ENCODE measurements at places on chromosomes 5 and 9. TPM values are rescaled to one million over a fixed set of nuclear protein-coding genes. Genes with fewer than 3 reads are reported as not detected.

GRCh38 chr9:31608416-31608815, 776.0 kb upstream of the ACO1 start:
- no peak for DNase-seq

The PLPP7 gene
- total RNA-seq = 13.9 TPM

- DNase-seq = no peak
Observed at GRCh38 chr5:25540628-25541027, 895.9 kb upstream of the CDH10 start.

- no peak for DNase-seq
Observed at GRCh38 chr9:124654431-124654830, 116.7 kb downstream of the NR6A1 start.

GRCh38 chr9:129571298-129572051, 49.4 kb downstream of the C9orf50 start:
- no peak for DNase-seq

DNA sequence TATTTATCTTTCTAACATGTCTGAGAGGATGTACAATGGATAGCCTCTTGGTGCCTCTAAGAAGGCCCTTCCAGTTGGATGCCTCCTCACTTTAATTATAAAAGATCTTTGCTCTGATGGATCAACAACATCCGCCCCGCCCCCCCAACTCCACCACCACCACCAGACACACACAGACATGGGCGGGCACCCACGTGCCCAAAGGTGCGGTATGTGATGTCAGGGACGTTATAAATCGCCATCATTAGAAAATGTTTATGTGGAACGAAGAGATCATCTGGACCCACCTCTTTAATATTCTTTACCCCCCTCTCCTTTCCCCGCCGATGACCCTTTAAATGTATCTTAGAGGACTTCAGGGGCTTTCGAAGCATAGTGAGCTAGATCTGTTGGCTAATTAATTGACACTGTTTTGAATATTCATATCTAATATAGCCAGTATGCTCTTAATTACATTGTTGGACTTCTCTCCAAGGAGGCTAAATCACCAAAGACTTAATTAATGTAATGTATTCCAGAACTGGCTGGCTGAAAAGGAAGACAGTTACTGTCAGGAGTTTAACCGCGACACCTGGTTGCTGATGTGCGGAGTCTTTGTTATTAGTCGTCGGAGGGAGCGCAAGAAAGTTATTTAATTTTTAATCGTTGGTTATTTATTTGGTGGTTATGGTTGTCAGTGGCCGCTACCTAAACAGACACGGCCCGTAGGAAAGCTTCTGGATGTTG, 6.1 kb upstream of the FOXB2 start:
- no peak for DNase-seq

DNA sequence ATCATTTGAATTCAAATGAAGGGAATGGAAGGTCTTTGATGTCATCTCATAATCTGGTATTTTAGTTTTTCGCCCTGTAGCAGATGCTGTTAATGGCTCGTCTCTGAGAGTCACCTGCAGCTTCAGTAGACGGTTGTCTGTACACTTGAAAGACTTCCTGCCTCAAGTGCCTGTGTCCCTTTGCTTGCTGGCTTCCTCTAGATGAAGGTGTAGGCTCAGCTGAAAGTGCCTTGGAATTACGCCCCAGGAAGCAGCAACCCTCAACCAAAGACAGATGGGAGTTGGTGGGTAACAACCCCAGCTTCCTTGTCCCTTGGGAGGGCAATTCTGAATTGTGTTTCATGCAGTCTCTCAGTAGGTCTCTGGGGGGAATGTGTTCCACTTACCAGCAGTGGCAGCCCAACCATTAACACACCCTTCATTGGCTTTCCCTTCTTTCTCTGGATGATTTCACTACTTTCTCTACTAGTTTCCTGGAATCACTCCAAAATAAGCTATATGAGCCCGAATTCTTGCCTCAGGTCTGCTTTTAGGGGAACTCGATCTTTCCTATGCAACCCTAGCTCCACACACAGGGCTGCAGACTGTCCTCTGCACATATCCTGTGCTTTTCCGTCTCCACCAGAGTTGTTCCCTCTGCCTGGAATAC, 395.6 kb downstream of the DMAC1 start:
- no peak for DNase-seq

DNA sequence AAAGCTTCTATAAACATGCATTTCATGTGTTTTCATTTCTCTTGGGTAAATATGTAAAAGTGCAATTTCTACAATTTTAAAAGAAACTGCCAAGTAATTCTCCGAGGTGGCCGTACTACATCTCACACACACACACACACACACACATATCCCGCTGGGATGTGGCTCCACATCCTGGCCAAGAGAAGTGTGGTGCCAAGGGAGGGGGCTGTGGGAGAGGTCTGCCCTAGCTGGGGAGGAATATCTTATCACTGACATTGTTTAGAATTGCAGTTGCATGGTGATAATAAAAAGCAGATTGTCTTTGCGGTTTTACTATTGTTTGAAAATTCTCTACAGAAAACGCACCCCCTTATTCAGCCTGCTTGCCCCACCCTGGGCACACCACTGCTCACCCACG, 558.4 kb downstream of the BNC2 start:
- DNase-seq = no peak

The FGFR4 gene
- 0.42 TPM for total RNA-seq

GRCh38 chr5:39502704-39503103, 77.9 kb upstream of the DAB2 start:
- DNase-seq = no peak

The NR2F1 gene
- 71.5 TPM for total RNA-seq

GRCh38 chr9:88056876-88057275, 81.4 kb downstream of the SPATA31C2 start:
- DNase-seq = no peak

GRCh38 chr5:121156565-121156964, 692.5 kb downstream of the PRR16 start:
- no peak for DNase-seq

The KYAT1 gene
- 3.8 TPM for total RNA-seq

DNA sequence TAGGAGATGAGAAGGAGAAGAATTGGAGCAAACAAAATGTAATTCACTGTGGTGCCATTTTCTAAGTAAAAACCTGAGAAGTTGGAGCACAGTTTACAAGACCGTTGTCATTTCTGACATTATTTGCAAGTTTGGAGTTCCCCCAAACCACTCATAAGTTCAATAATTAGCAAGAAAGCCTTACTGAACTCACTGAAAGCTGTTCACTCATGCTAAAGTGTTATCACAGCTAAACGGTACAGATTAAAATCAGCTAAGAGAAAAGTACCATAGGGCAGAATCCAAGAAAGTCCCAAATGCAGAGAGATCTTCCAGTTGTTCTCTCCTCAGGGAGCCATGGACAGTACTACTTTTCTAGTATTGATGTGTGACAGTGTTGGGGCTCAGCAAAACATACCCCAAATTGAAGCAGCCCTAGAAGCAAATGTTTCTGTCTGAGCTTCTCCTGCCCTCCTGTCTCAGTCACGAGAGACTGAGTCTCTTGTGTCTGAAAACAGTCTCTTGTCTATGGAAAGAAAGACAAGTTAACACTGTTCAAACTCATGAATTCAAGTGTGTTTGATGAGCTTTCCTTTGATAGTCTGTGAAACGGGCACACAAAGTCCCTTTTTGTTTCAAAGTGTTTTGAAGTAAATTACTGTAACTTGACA, 221.2 kb downstream of the GABRG2 start:
- no peak for DNase-seq

DNA sequence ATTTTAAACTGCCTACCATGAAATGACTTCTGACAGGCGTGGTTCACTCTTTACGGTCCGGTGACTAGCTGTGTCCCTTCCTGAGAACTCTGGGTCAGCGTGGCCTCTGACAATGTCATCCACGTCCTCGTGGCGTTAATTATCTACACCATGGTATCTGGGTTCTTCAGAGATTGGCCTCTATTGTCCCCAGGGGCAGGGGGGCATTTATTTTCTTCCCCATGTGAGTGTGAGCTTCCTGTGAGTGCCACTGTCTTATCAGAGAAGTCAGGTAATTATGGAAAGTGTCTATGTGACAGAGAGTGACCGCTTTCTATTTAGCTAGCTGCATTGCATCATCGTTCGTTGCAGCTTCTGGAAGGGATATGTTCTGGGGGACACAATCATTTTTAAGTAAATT, 77.2 kb downstream of the FBXL7 start:
- DNase-seq = no peak

The ROR2 gene
- 9.5 TPM for total RNA-seq

The VLDLR gene
- total RNA-seq = 47.9 TPM

The CATSPER3 gene
- total RNA-seq = 0.61 TPM

- no peak for DNase-seq
Observed at GRCh38 chr5:158126442-158127405, 267.8 kb upstream of the CLINT1 start.

DNA sequence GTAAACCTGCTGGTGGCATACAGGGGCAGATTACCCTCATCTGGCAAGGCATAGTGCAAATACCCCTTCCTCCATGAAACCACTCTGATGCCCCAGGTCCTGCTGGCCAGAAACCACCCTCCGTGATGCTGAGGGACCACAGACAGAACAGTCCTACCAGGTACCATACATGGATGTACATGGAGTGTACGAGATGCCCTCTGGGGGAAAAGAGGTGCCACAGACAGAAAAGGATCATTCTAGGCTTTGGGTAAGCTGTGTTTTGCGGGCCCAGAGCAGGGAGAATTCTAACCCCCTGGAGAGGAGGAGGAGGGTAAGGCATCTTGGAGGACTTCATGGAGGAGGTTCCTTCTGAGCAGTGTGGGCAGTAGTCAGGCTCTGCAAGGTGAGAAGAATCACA, 68.3 kb downstream of the GABBR2 start:
- no peak for DNase-seq

The KIF12 gene
- total RNA-seq = 0.84 TPM

- DNase-seq = no peak
Observed at GRCh38 chr5:159581502-159582249, 251.4 kb upstream of the IL12B start.

- DNase-seq = no peak
Observed at GRCh38 chr5:53433026-53433425, 47.4 kb upstream of the FST start.

DNA sequence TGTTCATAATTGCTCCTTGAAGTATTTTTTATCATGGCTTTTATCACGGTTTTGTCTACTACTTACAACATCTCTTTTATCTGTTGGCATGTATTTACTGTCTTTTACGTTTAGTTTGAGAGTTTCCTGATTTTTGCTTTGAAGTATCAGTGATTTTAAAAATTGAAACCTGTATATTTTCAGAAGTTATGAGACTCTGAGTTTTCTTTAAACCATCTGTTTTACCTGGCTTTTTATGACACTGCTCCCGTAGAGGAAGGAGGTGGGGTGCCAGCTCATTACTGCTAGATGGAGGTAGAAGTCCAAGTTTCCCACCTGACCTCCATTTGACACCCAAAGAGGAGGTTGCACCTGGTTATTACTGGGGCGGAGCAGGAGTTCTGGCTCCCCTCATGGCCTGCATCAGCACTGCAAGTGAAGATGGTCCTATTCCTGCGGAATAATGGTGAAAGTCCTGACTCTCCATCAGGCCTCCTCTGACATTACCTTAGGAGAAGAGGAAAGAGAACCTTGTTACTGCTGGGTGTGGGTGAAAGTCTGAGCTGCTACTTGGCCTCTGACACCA, 10.0 kb upstream of the ZNF131 start:
- DNase-seq = no peak

DNA sequence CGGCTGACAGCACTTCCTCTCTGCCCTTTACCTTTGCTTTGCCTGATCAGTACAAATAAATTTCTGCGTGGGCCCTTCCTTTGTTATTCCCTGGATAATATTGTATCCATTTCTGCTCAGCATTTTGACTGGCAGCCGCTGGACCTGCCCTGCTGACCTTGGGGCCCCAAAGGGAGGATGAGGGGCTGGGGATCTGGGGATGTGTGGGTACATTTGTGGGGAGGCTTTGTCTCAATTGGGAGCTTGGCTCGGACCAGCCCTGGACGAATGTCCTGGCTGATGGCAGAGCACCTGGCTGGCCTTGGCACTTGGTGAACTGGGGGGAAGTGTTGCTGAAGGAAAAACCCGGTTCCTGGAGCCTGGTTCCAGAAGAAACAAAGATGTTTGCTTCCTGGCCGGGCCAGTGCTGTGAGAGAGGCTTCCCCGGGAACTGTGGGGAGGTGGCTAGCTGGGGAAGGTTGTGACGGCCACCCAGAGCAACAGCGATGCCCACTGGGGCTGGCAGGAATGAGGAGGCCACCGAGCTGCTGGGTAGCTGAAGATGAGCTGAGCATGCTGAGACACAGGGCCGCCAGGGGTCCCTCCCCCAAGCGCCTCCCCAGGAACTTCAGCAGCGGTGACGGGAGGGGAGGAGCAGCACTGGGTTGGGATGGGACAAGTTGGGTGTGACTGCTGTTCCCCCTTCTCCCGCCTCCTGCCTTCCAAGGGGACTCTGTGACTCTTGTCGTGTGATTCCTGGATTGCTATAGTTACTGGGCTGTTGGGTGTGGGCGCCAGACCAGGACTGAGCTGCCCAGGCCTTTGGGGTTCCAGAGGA, 8.4 kb downstream of the LMX1B start:
- DNase-seq = no peak
